ENCODE measurements at places on chromosomes 4 and X.

DNA sequence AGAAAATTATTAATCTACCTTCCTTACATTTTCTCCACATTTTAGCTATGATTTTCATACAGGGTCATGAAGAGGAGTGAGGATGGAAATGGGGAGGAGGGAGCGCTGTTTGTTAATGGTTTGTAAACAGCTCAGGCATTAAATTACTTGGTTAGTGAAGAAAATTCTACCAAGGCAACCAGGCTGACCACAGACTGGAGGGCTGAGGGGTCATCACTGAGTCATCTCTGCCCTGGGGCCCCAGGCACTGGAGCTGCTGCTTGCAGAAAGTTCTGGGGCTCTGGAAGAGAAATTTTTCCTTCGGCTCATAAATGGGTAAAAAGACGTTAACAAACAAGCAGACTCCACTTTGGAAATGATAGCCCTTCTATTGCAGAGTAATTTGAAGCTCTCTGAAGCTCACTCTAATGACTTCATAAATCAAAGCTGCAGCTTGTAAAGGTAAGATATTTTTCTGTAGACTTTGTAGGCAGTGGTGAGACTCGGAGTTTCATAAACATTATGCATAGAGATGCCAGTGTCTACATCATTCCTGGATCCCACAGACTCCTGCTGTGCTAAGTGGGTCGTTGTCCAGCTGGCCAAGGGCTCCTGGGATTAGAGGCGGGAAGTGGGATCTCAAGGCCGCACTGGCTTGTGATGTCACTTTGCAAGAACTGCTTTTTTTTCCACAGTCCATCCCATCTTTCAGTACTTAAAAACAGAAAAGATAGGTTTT is 159.6 kb downstream of the PTTG2 start:
- DNase-seq: no peak

DNA sequence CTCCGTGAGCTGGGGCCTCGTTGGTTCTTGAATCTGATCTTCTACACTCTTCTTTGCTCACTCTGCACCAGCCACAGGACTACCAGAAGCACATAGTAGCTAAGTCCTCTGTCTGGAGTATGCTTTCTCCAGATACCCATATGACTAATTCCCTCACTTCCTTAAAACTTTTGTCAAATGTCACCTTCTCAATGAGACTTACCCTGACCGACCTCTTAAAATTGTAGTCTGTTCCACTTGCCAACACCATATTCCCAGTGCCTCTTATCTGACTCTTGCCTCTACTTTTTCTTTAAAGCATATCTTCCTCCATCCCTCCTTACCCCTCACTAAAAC is 10.0 kb downstream of the PARM1 start:
- DNase-seq: no peak

GRCh38 chr4:92064574-92064973 is 239.2 kb upstream of the GRID2 start:
- DNase-seq: no peak

DNA sequence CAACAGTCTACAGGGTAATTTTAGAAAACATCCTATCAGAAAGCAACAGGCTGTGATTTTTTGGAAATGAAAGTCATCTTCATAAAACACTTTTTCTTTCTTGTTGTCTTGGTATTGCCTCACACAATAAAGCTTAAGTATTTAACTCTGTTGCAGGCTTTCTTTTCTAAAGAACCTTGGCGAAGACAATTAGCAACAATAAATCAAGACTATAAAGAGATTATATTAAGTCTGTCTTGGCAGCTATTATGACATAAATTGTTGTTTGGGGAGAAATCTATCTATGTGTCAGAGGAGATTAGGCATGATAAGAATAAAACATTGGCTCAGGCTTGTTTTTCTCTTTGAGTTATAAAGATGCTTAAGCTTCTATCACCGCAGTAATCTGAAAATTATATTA is 1774.8 kb downstream of the ARAP2 start:
- no peak for DNase-seq

DNA sequence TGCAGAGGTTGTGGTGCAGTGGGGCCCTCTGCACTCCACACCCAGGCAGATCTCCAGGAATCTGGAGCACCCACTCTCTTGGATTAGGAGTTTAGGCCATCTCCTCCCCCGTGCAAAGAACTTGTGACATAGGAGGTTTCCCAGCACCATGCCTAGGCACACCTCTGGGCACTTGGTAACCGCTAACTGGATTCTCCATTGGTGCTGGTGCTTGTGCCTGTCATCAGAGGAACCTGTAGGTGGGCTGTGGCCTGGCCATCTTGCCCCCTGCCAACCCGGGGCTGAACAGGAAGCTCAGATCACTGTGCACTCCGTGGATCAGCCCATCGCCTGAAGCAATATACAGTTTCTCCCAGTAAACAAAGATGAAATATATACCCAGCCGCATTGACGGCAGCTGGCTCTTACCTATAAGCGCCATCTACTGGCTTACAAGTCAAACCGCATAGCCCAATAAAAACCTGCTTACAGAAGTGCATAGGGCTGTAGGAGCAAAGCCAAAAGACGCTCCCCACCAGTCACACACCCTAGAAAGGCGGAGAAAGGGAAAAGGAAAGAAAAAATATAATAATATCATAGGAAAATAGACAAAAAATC is 19.1 kb upstream of the TEX13B start:
- no peak for DNase-seq

GRCh38 chr4:23938796-23939195 is 48.9 kb upstream of the PPARGC1A start:
- no peak for DNase-seq

- no peak for DNase-seq
These were observed 51.9 kb downstream of the CC2D2A start for GRCh38 chr4:15521442-15522039.

Measured in stimulated activated CD8-positive, alpha-beta memory T cell treated with anti-CD3 and anti-CD28 coated beads, Interleukin-4, amount 100 ng/mL, for 1 hour (primary cell).